ENCODE measurements at places on chromosomes 4 and X.

DNA sequence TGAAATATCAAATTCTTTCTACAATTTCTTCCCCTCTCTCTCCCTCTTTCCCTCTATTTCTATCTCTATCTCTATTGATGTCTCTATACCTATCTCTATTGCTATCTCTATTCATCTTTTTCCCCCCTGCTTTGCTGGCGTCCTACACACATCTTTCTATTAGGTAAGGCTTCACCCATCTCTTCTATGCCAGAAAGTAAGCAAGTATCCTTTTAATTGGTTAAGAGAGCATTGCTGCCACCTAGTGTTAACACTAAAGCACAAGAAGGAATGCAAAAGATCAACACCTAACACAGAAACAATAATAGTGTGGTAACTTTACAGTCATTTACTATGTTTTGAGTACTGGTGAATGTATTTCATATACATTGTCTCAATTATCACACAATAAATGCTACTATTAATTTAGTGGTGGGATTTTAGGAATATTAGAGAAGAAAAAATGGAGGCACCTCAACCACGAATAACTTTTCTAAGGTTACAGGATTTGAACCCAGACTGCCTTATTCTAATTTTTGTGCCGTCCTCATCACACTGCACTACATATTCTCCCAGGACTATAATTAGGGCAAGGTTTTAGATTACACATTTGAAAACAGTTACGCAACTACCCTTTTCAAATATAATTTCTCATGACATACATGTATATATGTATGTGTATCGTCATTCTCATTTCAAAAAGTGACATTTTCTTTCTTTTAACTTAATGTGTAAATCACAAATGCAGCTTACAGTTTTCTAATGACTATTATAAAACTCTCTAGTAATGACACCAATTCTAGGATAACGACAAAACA lies 3.7 kb upstream of the C4orf36 start:
- DNase-seq: peak; percentile 33

- no peak for DNase-seq
Observed at GRCh38 chr4:151806511-151806927, 45.7 kb upstream of the GATB start.

- no peak for DNase-seq
Observed at GRCh38 chrX:107646735-107647134, 18.4 kb downstream of the PRPS1 start.

GRCh38 chr4:22435652-22436051 lies 80.2 kb downstream of the ADGRA3 start:
- DNase-seq: no peak

DNA sequence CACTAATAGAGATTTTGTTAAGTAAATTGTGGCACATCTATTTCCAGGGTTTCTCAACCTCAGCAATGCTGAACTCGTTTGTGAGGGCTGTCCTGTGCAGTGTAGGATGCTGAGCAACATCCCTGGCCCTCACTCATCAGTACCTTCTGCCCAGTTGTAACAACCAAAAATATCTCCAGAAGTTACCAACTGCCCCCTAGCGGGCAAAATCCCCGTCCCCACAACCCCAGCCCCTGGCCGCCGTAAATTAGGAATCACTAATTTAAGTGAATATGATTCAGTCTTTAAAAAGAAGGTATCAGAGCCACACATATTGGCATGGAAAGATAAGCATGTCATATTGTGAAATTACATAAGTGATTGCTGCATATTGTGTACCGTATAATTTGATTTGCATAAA lies 123.4 kb downstream of the ASB9 start:
- DNase-seq: no peak

- no peak for DNase-seq
Observed at GRCh38 chrX:25869761-25870160, 268.4 kb upstream of the MAGEB18 start.

- DNase-seq: no peak
Observed at GRCh38 chr4:186039697-186040096, 29.3 kb upstream of the TLR3 start.

GRCh38 chr4:185541251-185541727 lies 6.0 kb upstream of the PDLIM3 start:
- no peak for DNase-seq

DNA sequence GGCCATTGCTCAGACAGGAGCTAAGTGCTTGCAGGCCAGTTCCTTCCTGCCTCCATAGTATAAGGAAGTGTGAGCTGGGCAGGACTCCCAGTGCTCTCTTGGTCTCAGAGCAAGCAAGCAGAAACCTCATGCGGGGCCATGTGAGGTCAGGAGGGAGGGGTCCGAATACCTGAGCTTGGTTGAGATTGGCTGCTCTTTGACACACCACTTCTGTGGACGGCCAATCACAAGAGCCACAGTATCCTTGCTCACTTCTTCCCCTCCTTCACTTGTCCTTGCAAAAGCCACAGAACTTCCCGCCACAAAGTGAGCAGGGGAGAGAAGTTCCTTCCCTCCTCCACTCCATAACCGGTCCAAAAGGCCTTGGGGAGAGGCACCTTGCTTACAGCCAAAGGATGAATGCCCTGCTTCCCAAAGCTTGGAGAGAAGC lies 56.7 kb downstream of the PRPS1 start:
- no peak for DNase-seq

DNA sequence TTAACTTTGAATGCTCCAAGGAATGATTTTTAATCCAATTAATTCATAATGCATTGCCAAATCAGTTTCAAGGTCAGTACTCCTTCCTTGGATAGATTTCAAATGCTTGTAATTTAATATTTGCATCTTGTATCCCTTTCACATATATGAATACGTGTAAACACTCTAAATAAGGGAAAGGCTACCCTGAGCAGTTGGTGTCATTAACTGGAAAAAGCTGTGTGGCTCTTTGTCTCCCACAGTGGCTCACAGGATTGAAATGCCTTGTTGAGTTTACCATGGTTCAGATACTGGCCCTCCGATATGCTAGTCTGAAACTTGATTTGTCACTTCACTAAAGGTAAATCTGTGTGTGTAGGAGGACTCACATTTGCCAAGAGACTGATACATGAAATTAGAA lies 16.7 kb upstream of the ACOT9 start:
- no peak for DNase-seq

- no peak for DNase-seq
Observed at GRCh38 chr4:93334003-93334402, 494.6 kb upstream of the ATOH1 start.

- no peak for DNase-seq
Observed at GRCh38 chr4:103645991-103646390, 73.8 kb downstream of the TACR3 start.

GRCh38 chrX:120334151-120334550 lies 22.9 kb upstream of the TMEM255A start:
- no peak for DNase-seq

GRCh38 chrX:31545726-31546125 lies 473.9 kb upstream of the FTHL17 start:
- no peak for DNase-seq

- no peak for DNase-seq
Observed at GRCh38 chrX:150459196-150459595, 96.1 kb downstream of the MAMLD1 start.

GRCh38 chrX:77628294-77629025 lies 157.6 kb downstream of the ATRX start:
- no peak for DNase-seq

- DNase-seq: no peak
Observed at GRCh38 chr4:177964061-177964460, 521.8 kb upstream of the AGA start.

- no peak for DNase-seq
Observed at GRCh38 chrX:136138939-136139338, 8.4 kb upstream of the FHL1 start.

Measured in right kidney (tissue), 9 donors.